ENCODE measurements at places on chromosomes 3 and 15. TPM values are rescaled to one million over a fixed set of nuclear protein-coding genes. Genes with fewer than 3 reads are reported as not detected.
A peak's percentile ranks its signal among the peaks of the same experiment; 100 is the strongest.

GRCh38 chr15:51846463-51847230, 17.2 kb downstream of the TMOD3 start:
- peaks cover 71% of the 10 kb centered on the region for H3K4me1 ChIP-seq
- peak overlapping the region; percentile 93 for H3K27ac ChIP-seq
- H3K36me3 ChIP-seq: no peaks in the 10 kb centered on the region
- peak; percentile 97 for DNase-seq
- no peaks in the 10 kb centered on the region for H3K27me3 ChIP-seq

GRCh38 chr15:47523681-47524475, 193.4 kb upstream of the SEMA6D start:
- no peak overlapping the region for H3K27ac ChIP-seq
- H3K4me1 ChIP-seq: peaks cover 21% of the 10 kb centered on the region
- peaks cover 7% of the 10 kb centered on the region for H3K27me3 ChIP-seq
- no peak overlapping the region for H3K4me3 ChIP-seq
- peak; percentile 66 for DNase-seq

GRCh38 chr3:148924562-148924961, 59.5 kb downstream of the CPA3 start:
- no peaks in the 10 kb centered on the region for H3K36me3 ChIP-seq
- peak; percentile 15 for DNase-seq
- peaks cover 4% of the 10 kb centered on the region for H3K4me1 ChIP-seq
- H3K27me3 ChIP-seq: peaks cover 4% of the 10 kb centered on the region

DNA sequence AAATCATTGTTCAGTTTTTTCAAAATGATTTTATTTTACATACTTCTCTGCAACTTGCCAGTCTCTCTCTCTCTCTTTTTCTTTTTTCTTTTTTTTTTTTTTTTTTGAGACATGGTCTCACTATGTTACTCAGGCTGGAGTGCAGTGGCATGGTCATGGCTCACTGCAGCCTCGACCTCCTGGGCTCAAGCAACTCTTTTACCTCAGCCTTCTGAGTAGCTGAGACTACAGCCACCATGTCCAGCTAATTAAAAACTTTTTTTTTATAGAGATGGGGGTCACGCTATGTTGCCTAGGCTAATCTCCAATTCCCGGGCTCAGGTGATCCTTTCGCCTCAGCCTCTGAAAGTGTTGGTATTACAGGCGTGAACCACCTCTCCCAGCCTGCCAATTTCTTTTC, 12.1 kb upstream of the ARID3B start:
- no peak overlapping the region for H3K4me3 ChIP-seq
- H3K4me1 ChIP-seq: peaks cover 14% of the 10 kb centered on the region
- H3K27ac ChIP-seq: no peak overlapping the region
- H3K36me3 ChIP-seq: no peaks in the 10 kb centered on the region

GRCh38 chr15:39193611-39194010, 387.3 kb upstream of the THBS1 start:
- no peaks in the 10 kb centered on the region for H3K36me3 ChIP-seq
- no peak overlapping the region for H3K4me3 ChIP-seq
- no peak overlapping the region for H3K27ac ChIP-seq
- no peaks in the 10 kb centered on the region for H3K27me3 ChIP-seq
- no peak for DNase-seq

CASR gene
- not detected for total RNA-seq

Measured in endothelial cell of umbilical vein (primary cell).